ENCODE measurements at places on chromosomes 4 and X. TPM values are rescaled to one million over a fixed set of nuclear protein-coding genes. Genes with fewer than 3 reads are reported as not detected.

- no peak for DNase-seq
These were observed 64.5 kb upstream of the MMAA start for GRCh38 chr4:145554691-145555090.

DNA sequence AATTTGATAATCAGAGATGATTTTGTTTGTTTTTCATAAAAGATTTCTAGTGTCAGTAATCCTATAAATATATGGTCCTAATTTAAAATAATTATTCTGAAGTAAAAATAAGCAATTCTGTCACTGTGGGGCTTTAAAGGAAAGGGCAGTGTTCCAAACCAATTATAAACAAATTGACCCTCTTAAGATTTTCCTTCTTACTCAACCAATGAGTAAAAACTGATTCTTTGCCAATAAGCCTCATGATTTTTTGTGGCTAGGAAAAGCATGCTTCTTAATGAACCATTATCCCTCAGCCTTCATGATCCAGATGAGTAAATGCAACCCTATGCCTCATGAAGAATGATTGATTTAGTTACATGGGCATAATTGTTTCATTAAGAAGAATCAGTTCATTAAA, 1010.4 kb downstream of the ADGRL3 start:
- DNase-seq, result peak; percentile 36

DNA sequence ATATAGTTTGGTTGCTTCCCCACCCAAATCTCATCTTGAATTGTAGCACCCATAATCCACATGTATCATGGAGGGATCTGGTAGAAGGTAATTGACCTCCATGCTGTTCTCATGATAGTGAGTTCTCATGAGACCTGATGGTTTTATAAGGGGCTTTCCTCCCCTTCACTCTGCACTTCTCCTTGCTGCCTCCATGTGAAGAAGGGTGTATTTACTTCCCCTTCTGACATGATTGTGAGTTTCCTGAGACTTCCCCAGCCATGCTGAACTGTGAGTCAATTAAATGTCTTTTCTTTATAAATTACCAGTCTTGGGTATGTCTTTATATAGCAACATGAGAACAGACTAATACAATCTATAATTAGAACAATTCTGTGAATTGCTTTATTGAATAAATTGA, 11.9 kb upstream of the DCAF4L1 start:
- no peak for DNase-seq

- DNase-seq, result no peak
These were observed 14.8 kb upstream of the BOD1L1 start for GRCh38 chr4:13642170-13642950.

DNA sequence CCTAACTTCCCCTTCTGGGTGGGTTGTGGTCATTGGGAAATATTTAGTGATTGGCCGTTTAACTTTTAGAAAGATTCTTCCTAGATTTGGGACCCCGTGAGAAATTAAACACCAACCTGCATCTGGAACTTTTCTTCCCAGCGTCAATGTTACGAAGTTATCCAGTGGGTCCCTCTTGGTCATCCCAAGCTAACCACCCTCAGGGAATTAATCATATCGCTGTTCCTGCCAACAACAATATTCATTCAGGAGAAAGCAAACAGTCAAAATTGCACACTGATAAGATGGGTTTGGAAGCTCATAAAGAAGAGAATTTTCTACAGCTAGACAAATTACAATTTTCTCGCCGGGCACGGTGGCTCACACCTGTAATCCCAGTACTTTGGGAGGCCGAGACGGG, 121.2 kb upstream of the STX18 start:
- DNase-seq, result no peak

DNA sequence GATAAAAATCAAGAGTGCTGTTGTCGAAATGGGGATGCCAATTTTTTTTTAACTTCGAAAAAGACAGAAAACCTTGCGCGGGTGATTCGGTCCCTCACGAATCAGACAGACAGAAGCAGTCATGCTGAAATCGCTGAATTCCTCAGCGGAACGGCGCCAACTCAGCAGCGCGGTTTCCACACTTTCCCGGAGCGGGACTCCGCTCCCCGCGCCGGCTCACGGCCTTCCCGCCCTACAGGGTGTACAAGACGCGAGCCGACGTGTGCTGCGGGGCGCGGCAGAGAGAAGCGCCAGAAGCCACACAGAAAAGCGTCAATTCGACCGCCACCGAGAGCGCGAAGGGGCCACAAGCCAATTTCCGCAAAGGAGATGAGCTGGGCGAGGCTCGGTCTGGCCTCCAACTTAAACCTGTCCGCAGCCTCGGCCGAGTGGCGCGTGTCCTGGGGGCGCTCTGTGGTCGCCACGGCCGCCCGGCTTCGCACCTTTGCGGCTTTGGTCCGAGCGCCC, 1.3 kb downstream of the NEXMIF start:
- no peak for DNase-seq

DNA sequence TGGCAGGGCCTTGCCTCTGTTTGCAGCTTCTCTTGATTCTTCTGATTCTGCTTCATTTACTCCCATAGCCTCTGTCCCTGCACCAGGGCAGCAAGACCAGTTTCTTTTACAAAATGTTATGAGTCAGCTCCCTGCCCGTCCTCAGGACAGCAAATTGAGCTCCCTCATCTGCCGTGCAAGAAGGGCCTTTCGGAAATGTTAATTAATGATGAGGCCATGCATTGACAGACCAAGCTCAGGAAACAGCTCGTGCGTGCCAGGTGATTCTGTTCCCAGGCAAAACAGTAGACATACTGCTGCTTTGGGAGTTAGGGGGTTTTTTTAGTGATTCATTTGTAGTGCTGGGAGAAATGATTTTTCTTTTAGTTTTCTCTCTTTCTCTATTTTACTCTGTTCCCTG, 231.7 kb downstream of the FBXW7 start:
- no peak for DNase-seq

GRCh38 chr4:3368334-3368733, 73.4 kb upstream of the HGFAC start:
- no peak for DNase-seq

DNA sequence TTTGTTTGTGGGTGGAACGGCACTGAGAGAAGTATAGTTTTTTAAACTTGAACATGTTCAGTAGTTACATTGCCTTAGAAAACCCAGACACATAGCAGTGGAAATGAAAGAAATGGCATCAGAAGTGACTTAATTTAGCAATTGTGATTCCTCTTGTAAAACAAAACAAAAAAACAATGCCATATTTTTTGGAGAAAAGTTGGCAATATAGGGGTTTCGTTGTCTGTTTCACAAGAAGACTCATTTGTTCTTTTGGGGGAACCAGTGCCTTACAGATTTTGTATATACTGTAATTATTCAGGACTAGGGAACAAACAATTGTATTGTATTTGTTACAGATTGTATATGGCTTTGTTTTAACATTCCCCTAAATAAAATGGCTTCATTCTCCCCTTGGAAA, 390.7 kb downstream of the UNC5C start:
- DNase-seq, result no peak

- no peak for DNase-seq
These were observed 273.9 kb downstream of the BCOR start for GRCh38 chrX:39823854-39824253.

DNA sequence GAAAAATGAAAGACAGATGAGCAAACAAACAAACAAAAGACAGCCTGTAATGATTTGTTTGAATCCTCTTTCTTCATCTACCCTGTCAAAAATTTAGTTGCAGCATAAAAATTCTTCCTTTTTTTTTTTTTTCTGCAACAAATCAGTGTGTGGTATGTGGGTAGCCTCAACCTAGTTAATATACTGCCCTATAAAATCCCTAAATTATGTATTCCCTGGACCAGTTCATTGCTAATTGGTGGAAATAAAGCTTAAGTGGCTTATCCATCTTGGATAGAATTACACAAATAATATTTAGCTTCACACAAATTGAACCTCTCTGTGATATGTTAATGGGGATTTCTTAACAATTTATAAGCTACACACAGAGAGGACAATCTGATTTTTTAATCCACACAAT, 208.4 kb downstream of the NDST4 start:
- no peak for DNase-seq

- DNase-seq, result no peak
These were observed 42.3 kb downstream of the SRPX start for GRCh38 chrX:38178396-38178795.

- DNase-seq, result no peak
These were observed 22.7 kb downstream of the JAKMIP1 start for GRCh38 chr4:6177587-6178197.

DNA sequence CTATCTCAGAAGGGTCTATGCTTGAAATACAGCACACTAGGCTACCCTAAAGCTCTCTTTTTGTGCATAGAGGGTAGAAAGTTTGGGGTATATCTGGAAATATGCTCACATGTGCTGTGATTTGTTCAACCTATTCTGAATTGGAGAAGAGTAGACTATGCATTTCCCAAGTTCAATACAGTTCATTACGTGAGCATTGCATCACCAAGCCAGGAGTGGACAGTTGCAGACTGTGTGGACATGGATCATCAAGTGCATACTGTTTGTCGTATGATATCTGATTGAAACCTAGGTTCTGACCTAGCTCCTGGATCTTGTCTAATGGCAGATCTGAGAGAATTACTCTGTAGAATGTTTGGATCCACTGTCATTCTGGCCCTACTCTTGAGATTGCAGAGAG, 161.1 kb downstream of the FRAS1 start:
- no peak for DNase-seq

DNA sequence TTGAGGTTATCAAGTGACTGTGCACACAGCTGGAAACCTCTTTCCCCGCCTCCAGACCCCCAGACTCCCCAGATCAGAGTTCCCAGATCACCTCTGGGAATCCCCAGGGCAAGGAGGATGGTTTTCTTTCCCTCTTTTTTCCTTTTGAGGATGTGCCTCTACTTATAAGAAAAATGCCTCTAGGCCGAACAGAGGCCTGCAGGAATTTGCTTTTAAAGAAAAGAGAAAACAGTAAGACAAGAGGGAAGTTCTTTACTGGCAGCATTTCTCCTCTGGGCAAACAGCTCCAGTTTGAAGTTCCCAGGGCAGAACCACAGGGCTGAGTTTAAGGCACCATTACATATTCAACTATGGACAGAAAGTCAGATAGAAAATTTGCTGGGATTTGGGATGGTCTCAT, 837.9 kb upstream of the LCORL start:
- DNase-seq, result no peak

Gene WDR1
- polyA plus RNA-seq, result 159 TPM

Gene PIN4
- 27.4 TPM for polyA plus RNA-seq

Gene SOWAHB
- 3.2 TPM for polyA plus RNA-seq

Gene SORBS2
- 27.9 TPM for polyA plus RNA-seq

Gene P2RY4
- 0.40 TPM for polyA plus RNA-seq

Gene SCOC
- polyA plus RNA-seq, result 86.4 TPM

All from right lung (tissue), 10 donors.